Right lobe of liver (tissue), 6 donors: ENCODE measurements at places on chromosomes 16 and 17. TPM values are rescaled to one million over a fixed set of nuclear protein-coding genes. Genes with fewer than 3 reads are reported as not detected.

Gene TTYH2
- 0.60 TPM for total RNA-seq

- DNase-seq, result no peak
- H3K4me3 ChIP-seq, result no peak overlapping the region
- no peaks in the 10 kb centered on the region for H3K4me1 ChIP-seq
Observed at GRCh38 chr16:28586466-28586865, 10.4 kb downstream of the SULT1A2 start.

DNA sequence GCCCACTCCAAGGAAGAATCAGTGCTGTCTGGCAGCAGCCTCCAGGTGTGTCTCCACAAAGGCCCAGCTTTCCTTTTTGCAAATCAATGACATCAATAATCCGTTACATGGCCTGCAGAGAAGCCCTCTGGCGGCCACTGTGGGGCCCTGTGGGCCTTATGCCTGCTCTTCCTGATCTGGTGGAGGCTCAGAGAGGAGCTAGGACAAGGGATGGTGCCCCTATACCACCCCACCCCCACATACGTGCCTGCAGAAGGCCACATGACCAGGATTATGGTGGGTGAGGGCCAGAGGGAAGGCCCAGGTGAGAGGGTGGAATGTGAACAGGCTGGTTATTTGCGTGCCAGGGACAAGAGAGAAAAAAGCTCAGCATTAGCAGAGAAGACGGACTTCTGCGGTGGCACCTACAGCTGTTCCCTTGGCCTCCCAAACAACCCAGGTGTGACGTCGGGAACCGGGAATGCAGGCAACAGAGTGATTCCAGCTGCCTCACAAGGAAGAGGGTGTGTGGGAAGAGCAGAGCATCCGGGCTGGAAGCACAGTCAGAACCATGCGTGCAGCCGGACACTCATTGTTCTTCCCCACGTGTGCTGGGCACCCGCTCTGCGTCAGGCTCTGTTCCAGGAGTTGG is 22.5 kb downstream of the EIF4A3 start:
- H3K4me3 ChIP-seq, result no peak overlapping the region
- H3K27me3 ChIP-seq, result no peaks in the 10 kb centered on the region
- no peak for DNase-seq

DNA sequence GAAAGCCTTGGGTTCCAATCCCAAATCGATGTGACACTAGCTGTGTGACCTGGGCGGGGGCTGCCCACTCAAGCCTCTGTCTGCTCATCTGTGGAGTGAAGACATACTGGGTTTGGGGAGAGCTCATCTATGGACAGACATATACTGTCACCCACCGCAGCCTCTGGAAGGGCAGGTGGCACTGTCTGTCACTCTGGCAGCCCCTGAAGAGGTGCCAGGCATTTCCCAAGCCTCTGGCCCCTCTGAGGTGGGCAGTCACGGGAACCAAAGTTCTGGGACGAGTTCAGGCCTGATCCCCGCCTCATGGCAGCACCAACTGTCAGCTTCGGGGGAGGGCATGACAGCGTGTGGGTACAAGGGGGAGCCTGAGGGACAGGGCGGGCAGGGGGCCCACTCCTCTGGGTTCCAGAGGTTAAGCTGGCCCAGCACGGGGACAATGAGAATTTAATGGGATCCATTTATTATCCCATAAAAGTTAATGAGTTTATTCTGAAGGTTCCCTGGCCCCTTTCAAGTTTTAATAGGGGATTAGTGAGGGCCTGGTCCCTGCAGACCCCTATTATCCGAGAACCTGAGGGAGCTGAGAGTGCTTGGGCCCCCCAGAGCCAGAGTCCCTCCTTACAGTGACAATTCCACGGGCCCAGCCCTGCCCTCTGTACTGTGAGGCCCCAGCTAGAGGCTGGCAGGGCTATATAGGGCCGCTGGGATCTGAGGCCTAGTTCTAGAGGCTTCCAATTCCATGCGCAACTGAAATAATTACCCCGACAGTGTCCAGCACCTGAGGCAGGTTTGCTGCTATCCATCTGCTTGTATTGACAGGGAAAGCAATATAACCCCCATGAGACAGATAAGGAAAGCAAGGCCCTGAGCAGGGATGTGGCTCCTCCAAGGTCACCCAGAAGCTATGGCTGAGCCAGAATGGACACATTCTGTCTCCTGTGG is 18.8 kb downstream of the SEZ6 start:
- H3K27ac ChIP-seq, result no peak overlapping the region
- DNase-seq, result no peak
- H3K36me3 ChIP-seq, result no peaks in the 10 kb centered on the region
- no peak overlapping the region for H3K4me3 ChIP-seq

Gene C16orf46
- total RNA-seq, result 0.98 TPM

DNA sequence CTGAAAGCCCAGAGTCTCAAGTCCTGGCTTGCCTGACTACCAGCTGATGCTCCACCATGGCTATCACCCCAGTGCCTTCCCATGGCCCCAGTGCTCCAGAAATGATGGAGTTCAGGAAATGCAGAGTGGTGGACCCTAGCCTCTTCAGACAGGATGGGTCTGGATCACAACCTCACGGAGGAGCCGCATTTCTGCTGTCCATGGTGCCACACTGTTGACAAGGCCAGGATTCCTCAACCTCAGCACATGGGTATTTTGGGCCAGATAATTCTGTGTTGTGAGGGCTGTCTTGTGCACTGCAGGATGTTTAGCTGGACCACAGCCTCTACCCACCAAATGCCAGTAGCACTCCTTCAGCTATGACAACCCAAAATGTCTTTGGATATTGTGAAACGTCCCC is 6.7 kb upstream of the CRHR1 start:
- H3K36me3 ChIP-seq, result no peaks in the 10 kb centered on the region
- no peak for DNase-seq
- no peak overlapping the region for H3K27ac ChIP-seq
- H3K4me3 ChIP-seq, result no peak overlapping the region
- H3K27me3 ChIP-seq, result no peaks in the 10 kb centered on the region

Gene UNKL
- total RNA-seq, result 9.3 TPM
